ENCODE measurements at places on chromosomes 13 and 19. TPM values are rescaled to one million over a fixed set of nuclear protein-coding genes. Genes with fewer than 3 reads are reported as not detected.

- no peak for DNase-seq
These were observed 20.9 kb downstream of the POU2F2 start for GRCh38 chr19:42111384-42111783.

CCDC159 gene
- 14.6 TPM for total RNA-seq

KLK1 gene
- total RNA-seq: not detected

APOC4 gene
- total RNA-seq: not detected

Data from esophagus muscularis mucosa (tissue), 4 donors.